Right atrium auricular region (tissue), 2 donors: ENCODE measurements at places on chromosomes 6 and 20. TPM values are rescaled to one million over a fixed set of nuclear protein-coding genes. Genes with fewer than 3 reads are reported as not detected.

Gene XKR7
- total RNA-seq: not detected

Gene EYA4
- 16.2 TPM for total RNA-seq

GRCh38 chr20:38190936-38191371, 25.9 kb upstream of the TGM2 start:
- DNase-seq: no peak

DNA sequence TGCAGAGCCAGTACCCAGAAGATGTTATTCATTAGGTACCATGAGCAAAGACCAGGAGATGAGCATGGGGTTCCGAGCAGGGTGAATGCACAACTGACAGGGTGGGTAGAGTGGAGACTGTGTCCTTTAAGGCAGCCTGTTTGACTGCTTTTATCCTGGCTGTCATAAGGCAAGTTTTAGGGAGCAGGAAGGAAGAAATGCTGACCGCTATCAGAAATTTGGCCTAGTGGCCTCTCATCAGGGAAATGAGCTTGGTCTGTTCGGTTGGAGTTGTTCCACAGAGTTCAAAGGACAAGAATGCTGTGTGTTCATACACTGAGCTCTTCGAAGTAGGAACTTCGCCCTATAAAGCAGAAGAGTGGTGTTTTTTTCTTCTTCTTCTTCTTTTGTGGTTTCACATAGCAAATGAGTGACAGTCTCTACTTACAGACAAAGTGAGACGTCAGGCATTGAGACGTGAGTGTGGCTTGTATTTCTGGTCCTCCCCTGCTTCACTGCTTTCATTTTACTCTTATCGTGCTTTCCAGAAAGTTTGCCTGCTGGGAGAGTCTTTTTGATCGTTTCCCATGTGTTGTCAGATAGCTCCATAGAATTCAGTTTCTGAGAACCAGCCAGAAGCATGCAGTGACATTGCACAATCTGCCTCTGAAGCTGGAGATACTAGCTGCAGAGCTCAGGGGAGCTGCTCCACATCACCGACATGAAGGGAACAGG, at the start of gene CASS4:
TSS of gene CASS4 (plus strand) at position 502 of the 714 bp plus-strand sequence. CDS start at position 701, 199 bp downstream.
- no peak for DNase-seq

DNA sequence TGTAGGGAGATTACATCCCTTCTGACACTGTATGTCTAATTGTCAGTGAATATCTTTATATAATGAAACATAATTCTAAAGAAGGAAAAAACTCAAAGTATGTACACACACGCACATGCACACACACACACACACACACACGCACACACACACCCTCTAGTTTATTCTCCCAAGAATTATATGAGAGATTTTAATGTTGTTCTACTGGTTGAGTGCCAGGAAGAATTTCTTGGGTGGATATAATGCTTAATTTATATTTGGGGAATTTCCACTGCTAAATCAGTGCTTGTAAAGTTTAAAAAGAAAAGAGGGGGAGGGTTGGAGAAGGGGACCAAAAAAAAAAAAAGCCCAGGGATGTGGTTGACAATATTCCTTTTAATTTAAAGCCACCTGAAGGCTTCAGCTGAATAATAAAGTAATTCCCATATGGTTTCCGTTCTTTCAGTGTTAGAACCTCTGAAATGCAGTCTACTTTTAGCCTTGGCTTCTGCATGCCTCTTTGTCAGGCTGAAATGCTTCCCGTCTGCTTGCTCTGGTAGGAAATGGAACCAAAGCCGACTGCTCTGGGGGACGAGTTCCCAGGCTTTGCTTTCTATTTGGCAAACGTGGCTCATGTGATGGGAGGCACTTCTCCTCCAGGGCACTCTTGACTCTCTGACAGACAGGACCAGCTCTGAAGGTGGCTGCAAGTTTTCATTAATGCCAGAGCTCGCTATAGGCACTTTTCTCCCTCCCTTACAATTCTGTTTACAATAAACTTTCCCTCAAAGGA, 225.4 kb downstream of the PRL start:
- no peak for DNase-seq

DNA sequence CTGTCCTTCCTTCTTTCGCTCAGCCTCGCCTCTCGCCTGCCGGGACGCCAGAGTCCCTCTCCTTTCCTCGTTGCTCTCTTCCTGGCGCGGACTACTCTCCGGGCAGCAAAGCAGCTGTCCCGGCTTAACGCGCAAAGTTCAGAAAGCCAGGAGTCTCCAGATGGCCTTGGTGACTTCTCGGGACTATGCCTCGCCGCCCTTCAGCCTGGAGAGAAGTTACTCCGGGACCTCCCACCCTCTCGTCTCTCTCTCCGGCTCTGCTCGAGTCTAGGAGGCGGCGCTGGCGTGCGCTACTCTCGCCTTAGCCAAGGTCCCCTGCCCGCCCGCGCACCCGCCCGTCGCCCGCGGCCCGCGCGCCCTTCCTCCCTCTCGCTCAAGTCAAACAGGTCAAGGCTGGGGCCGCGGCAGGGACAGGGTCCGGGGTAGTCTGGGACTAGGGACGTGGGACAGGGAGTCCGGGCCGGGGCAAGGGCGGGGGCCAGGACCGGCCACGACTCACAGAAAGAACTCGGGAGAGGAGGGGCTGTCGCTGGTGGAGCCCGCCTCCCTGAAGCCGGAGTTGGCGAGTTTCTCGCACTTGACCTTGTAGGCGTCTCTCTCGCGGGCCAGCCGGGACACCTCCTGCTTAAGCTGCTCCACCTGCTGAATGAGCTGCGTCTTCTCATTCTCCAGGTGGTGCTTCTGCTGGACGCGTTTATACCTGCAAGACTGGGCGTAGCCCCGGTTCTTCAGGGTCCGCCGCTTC, 1.5 kb downstream of the MAFB start:
- DNase-seq: peak; percentile 70
